SK-MEL-5 (cell line): ENCODE measurements at places on chromosomes 6 and 20.

- no peak for DNase-seq
Measured at GRCh38 chr6:143739341-143739851, 61.6 kb downstream of the PHACTR2 start.

GRCh38 chr6:1263850-1264377, 48.0 kb upstream of the FOXQ1 start:
- DNase-seq = no peak

DNA sequence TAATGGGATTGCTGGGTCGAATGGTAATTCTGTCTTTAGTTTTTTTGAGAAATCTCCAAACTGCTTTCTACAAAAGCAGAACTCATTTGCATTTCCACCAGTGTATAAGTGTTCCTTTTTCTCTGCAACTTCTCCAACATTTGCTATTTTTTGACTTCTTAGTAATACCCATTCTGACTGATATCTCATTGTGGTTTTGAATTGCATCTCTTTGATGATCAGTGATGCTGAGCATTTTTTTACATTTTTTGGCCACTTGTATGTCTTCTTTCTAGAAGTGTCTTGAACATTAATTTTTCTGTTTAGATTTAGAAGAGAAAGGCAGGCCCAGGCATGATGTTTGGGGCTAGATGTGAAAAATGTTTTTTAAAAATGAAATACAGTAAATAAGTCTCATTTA, 553.1 kb upstream of the MAN1A1 start:
- DNase-seq = no peak

DNA sequence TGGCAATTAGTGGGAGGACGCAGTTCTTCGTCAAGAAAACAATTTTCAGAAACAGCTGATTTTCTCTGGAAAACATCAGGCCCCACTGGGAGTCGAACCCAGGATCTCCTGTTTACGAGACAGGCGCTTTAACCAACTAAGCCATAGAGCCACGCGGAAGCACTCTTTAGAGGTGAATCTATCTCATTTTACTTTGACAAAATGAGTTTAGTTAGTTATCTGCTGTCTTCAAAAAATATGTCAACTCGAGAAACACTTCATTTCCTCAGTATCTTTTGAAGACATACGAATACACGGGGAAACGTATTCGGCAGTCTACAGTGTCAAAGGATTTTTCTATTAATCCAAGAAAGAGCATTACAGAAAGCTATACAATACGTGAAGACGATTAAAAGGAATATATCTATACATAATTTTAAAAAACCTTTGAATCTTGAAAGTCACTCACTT, 26.7 kb downstream of the GPX6 start:
- peak; percentile 84 for DNase-seq

DNA sequence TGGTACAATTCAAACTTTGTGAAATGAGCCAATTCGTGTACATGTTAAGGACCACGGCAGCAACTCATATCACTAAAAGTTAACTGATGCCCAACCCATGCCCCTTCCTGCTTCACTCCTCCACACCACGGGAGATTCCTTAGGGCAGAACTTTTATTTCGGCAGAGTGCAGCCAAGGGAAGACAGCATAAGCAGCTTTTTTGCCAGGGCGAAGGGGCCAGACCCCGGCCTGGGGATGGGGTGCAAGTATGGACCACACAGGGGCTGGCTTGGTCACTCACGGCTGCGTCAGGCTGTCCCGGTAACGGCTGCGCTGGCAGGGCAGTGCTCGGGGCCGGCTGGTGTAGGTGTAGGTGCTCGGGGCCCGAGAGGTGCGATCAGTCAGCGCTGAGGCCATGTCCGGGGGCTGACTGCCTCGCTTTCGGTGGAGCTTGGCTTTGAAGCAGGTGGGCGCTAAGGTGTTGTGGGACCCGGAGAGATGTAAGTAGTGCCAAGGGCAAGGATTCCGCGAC, 792 bp downstream of the RSPH3 start:
- DNase-seq = peak; percentile 3

GRCh38 chr6:120384671-120385070, 949.6 kb downstream of the TBC1D32 start:
- no peak for DNase-seq

- DNase-seq = no peak
Measured at GRCh38 chr6:11714116-11714797, 64.3 kb downstream of the ADTRP start.

GRCh38 chr20:42747765-42748411, 441.8 kb downstream of the PTPRT start:
- DNase-seq = no peak

GRCh38 chr6:19571176-19571575, 266.0 kb upstream of the ID4 start:
- DNase-seq = no peak

- DNase-seq = no peak
Measured at GRCh38 chr6:122817766-122818165, 28.7 kb downstream of the SMPDL3A start.

GRCh38 chr20:492159-492558, 29.8 kb upstream of the TBC1D20 start:
- no peak for DNase-seq
